ENCODE measurements at places on chromosomes 11 and 22.

DNA sequence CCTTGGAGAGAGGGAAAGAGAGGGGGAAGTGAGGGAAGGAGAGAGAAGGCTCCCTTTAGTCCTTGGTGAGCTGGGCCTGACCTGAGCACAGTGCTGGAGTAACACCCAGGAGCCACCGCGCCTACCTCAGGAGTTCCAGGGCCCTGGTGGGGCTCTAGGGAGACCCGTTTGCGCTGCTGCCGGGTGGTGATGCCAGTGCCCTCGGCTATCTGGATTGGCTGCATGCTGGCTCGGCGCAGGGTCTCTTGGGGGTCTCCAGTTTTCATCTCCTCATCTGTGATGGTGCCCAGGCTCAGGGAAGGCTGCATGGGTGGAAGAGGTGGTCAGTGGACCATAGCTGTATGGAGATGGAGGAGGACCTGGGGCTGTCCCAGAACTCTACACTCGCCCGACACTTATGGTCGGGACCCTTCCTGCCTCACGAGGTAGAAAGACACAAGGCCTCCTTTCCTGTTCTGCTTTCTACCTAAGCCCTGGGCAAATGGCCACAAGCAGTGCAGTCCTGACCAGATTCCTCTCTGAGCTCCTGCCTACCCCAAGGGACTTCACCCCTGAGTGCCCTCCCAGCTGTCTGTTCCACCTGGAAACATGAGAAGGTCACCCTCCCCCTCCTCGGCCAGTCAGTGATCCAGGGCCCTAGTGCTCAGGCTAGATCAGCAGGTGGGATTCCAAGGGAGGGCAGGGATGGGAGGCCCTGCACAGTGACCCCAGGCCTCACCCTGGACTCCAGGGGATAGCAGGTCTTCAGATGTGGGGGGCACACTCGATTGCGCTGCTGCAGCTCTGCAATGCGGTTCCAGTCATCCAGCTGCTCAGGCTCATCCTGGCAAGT lies 6.0 kb downstream of the IL18BP start:
- DNase-seq = no peak

DNA sequence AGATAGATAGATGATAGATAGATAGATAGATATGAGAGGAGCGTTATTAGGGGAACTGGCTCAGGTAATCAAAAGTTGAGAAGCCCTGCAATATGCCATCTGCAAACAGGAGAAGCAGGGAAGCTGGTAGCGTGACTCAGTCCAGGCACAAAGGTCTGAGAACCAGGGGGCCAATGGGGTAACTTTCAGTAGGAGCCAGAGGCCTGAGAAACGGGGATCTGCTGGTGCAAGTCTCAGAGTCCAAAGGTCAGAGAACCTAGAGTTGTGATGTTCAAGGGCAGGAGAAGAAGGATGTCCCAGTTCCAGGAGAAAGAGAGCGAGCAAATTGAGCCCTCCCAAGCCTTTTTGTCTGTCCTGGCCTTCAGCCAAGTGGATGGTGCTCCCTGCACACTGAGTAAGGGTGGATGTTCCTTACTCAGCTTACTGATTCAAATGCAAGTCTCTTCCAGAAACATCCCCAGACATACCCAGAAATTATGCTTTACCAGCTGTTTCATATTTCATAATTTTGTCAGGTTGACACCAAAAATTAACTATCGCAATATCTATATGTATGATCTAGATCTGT lies 87.8 kb upstream of the SLC22A12 start:
- DNase-seq = no peak

DNA sequence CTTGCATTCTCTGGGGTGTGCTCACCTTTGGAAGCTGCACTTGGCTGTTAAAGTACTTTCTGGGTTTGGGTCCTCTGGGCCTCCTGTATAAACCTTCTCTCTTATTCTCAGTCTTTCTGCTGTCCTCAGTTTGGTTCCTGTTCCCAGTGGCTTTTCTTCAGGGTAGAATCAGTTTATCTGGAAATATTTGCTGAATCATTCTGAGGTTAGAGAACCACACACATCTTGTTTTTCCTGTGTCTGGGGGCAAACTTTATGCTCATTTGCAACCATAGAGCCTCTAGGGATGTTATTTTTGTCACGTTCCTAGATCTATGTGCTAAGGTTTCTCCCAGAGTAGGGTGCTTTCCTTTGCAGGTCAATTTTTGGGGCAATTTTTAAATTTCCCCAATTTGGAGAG lies 224.3 kb upstream of the C11orf87 start:
- DNase-seq = no peak

DNA sequence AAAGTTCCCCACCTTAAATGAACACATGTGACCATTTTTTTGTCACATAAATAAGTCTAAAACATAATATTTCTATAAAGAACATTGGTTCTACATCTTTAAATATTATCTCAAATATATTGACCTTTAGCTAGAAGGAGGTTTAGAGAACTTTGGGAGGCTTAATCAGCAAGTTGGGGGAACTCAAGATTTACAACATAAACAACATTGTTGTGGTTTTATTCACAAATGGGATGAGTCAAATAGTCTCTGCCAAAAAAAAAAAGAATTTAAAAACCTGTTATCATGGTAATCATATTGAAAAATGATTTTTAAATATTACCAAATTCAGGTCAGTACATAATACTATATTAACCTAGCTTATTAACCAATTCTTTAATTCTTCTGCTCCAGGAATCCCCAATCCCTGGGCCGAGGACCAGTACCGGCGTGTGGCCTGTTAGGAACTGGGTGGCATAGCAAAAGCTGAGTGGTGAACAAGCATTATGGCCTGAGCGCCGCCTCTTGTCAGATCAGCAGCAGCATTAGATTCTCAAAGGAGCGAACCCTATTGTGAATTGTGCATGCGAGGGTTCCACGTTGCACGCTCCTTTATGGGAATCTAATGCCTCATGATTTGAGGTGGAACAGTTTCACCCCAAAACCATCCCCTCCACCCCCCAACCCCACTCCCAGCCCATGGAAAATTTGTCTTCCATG lies 98.2 kb downstream of the RDX start:
- no peak for DNase-seq

DNA sequence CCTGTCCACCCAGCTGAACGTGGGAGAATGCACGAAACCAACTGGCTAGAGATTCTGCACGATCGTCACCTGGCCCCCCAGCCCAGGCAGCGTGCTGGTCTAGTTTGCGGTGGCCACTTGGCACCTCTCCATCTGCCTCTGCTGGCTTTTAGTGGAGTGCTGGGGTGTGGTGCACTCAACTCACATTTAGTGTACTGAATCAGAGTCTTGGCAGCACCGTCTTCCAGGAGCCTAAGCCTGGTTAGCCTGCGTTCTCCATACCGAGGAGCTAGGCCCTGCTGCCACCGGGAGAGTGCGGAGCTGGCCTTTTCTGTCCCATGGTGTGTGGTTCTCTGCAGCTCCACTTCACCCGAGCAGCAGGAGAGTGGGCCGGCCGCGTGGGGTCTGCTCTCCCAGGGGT lies 2.8 kb downstream of the MRPL23 start:
- DNase-seq = no peak
